ENCODE measurements at places on chromosomes 7 and 10.
A peak's percentile ranks its signal among the peaks of the same experiment; 100 is the strongest.

DNA sequence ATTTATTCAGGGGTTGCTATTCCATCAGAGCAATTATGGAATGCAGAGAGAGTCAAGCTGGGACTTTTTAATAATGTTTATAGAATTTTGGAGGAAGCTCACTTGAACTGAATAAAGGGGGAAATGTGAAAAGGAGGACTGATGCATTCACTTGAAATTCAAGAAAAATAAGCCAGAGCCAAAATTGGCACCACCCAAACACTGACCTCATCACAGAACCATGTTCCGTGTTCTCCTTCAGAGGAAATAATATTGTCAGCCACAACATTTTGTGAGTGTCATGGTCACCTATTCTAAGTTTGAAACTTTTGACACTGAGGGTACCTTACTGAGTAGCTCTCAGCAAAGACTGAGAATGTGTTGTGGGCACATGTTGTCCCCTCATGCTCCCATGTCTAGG is 207.0 kb downstream of the ANK3 start:
- no peaks in the 10 kb centered on the region for H3K4me1 ChIP-seq
- no peak overlapping the region for H3K27ac ChIP-seq
- no peaks in the 10 kb centered on the region for H3K36me3 ChIP-seq
- H3K27me3 ChIP-seq: no peaks in the 10 kb centered on the region
- DNase-seq: no peak
- H3K4me3 ChIP-seq: no peak overlapping the region

- DNase-seq: no peak
- H3K27me3 ChIP-seq: no peaks in the 10 kb centered on the region
- H3K4me3 ChIP-seq: no peak overlapping the region
- H3K27ac ChIP-seq: no peak overlapping the region
- H3K36me3 ChIP-seq: no peaks in the 10 kb centered on the region
These were observed 90.5 kb downstream of the EXOC6 start for GRCh38 chr10:92938841-92939240.

- peak; percentile 88 for DNase-seq
- H3K4me3 ChIP-seq: no peak overlapping the region
- no peaks in the 10 kb centered on the region for H3K36me3 ChIP-seq
- H3K27me3 ChIP-seq: no peaks in the 10 kb centered on the region
- no peak overlapping the region for H3K27ac ChIP-seq
These were observed 72.0 kb upstream of the ANK3 start for GRCh38 chr10:60461688-60462087.

DNA sequence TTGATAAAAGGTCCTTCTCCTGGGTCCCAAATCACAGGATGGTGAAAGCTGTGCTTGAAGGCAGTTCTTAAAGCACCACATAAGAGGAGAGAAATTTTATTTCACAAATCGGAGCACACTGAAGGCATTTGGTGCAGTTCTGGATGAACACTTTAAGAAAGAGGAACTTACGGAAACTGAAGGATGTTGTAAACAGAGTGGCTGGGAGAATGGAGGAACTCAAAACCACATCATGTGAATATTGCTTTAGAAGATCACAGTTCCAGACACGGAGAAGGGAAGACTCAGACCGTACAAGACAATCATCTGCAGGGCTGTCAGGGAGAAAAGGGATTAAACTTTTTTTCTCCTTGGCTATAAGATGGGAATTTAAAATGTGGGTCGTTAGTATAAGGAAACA is 9.0 kb upstream of the GPR141 start:
- no peaks in the 10 kb centered on the region for H3K36me3 ChIP-seq
- H3K27ac ChIP-seq: no peak overlapping the region
- no peak for DNase-seq
- no peak overlapping the region for H3K4me3 ChIP-seq
- H3K4me1 ChIP-seq: no peaks in the 10 kb centered on the region

DNA sequence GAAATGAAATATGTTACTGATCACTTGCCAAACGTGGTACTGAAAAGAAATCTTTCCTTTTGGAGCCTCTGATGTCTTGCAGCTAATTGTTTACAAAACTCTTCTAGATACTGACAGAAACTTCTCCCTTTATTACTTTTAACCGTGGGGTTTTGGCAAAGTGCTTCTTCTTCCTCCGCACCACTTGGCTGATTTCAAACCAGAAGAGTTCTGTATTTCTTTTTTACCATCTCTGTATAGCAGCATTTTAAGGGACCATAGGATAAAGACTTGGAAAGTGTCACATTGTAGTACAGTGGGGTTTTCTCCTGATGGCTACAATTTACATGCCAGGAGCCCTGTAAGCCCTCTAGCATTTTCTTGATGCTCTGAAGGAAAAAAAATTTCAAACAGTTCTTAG is 21.9 kb upstream of the CREB5 start:
- no peak for DNase-seq
- H3K27me3 ChIP-seq: no peaks in the 10 kb centered on the region
